Lower lobe of right lung (tissue), 2 donors: ENCODE measurements at places on chromosomes 7 and 10.

- DNase-seq: peak; percentile 74
Observed at GRCh38 chr7:130154131-130154500, 51.1 kb downstream of the TMEM209 start.

DNA sequence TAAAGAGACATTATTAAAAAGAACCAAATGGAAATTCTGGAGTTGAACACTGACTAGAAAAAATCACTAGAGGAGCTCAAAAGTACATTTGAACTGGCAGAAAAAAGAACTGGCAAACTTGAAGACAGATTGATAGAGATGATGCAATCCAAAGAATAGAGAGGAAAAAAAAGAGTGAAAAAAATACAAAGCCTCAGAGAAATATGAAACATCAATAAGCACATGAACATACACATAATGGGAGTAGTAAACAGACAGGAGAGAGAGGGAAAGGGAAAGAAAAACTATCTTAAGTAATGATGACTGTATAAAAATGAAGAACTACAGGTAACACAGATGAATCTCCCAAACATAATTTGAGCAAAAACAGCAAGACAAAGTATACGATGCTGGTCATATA is 61.1 kb downstream of the CNOT4 start:
- DNase-seq: no peak

GRCh38 chr10:101224910-101225823 is 4.1 kb downstream of the LBX1 start:
- DNase-seq: no peak

GRCh38 chr7:7819442-7820247 is 101.2 kb upstream of the RPA3 start:
- no peak for DNase-seq

DNA sequence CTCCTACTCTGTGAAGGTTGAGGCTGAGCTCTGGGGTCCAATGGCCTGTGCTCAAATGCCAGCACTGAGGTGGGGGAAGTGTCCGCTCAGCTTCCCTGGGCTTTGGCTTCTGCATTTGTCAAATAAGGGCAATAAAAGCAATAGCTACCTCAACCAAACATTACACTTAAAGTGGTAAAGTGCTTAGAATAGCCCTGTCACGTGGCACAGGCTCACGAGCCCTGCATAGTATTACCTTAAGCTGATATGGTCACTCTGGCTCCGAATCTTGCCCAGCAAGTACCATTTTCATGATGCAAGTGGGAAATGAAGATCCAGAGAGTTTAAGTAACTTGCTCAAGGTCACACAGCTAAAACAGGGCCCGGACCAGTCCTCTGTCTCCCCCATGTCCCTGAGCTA is 451.1 kb upstream of the ZMIZ1 start:
- DNase-seq: no peak

- DNase-seq: no peak
Observed at GRCh38 chr7:40058636-40059035, 75.8 kb downstream of the MPLKIP start.

DNA sequence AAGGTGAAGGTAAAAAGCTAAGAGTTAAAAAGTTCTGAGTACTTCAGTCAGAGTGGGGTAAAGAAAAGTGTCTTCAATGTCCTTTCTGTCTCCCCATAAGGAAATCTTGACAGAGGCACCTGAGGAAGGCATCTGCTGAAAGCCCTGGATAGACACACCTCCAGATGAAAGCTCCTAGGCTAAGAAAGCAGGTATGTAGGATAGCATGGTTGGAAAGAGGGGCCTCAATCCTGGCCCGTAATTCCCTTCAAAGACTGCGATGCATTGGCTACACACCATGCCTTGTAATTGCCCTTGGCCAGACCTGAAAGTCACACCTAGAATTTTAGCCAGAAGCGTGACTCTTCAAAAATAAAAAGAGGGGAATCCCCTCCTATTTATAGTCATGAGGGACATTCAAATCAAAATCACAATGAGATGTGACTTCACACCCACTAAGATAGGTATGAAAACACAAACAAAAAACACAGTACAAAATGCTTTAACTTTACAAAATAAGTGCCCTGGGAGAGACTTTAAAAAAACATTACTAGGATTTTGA is 809.7 kb downstream of the IPMK start:
- DNase-seq: no peak

- DNase-seq: no peak
Observed at GRCh38 chr7:157527686-157528085, 190.9 kb downstream of the DNAJB6 start.

DNA sequence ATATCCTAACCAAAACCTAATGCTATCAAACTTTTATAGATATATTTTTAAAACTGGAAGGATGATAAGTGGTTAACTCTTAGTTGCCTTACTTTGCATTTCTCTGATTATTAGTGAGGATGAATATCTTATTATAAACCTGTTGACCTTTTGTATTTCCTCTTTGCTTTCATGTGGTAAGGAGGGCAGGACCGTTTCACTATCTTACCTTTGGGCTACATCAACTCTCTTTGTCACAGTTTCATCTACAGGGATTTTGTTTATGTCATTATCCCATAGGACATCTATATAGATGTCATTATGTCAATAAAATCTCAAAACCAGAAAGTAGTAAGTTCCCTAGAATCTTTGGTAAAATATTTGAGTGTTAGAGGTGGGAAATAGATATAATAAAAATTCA is 219.3 kb downstream of the THSD7A start:
- no peak for DNase-seq

DNA sequence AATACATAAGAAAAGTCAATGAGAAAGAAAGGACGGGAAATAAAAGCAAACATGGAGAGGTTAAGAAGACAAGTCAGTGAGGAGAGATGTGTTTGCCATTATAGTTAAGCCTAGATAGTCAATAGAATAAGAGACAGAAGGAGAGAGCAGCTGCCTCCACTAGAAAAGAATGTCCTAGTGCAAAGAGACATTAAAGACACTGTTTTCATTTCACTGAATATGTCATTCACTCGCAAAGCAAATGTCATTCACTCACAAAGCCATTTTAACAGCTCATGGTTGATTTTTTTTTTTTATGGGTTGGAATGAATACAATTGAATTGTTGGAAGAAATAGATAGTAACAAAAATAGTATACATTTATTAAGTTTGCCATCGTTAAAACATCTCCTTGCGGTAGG is 1007.6 kb downstream of the DNAJB9 start:
- no peak for DNase-seq

GRCh38 chr7:3494947-3495346 is 193.9 kb downstream of the SDK1 start:
- DNase-seq: no peak

GRCh38 chr7:76997381-76998284 is 34.5 kb downstream of the SPDYE17 start:
- no peak for DNase-seq

GRCh38 chr7:28474282-28474638 is 61.9 kb downstream of the CREB5 start:
- no peak for DNase-seq

GRCh38 chr10:77554996-77555397 is 82.6 kb downstream of the KCNMA1 start:
- DNase-seq: peak; percentile 84

GRCh38 chr10:5589661-5590511 is 65.1 kb downstream of the CALML3 start:
- DNase-seq: peak; percentile 13

DNA sequence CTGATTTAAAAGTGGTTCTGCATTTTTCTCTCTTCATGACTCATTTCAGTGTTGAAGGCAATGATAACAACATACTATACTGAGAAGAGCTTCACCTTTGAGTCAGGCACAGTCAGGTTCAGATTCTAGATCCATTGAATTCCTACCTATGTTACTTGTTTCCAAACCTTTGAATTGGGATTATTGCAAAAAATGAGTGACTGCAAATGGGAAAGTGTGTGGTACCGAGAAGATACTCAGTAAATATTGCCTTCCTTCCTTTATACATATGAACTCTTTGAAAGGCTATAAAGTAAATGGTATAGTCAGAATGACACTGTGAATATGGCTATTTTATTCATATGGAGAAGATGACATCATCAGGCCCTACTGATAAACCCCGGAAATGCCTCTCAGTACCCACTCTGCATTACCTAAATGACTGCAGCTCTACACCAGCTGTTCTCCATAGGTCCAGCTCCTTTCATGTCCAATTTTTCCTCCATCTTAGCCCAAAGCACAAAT is 66.7 kb upstream of the FGL2 start:
- no peak for DNase-seq

DNA sequence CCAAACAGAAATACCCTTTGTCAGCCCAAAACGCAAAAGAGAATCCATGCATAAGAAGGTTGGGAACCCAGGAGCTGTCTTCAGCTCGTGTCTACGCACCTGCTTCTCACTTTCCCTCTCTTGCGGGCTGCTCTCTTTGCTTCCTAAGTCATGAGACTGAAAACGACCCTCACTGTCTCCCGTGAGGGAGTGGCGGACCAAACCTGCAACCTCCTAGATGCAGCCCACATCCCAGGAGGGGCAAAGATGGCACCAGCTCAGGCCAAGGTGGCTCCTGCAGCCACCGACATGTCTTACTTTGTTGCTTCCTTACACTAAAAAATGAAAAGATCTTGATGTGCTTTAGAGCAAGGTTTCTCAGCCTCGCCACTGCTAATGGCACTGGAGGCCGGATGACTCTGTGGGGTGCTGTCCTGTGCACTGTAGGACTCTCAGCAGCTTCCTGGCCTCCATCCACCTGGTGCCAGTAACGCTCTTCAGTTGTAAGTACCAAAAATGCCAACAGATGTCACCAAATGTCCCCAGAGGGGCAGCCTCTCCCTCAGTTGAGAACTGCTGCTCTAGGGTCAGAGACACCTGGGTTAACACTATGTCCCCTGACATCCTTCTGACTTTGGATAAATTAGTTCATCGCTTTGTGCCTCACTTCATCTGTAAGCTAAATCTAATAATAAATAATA is 179.8 kb upstream of the PFKP start:
- DNase-seq: no peak

- peak; percentile 39 for DNase-seq
Observed at GRCh38 chr7:93574646-93575554, at the start of gene CALCR. CALCR (minus strand) TSS chr7:93574724; CDS start chr7:93486981, 87,743 bp downstream.

GRCh38 chr7:151817315-151817690 is 59.6 kb downstream of the PRKAG2 start:
- peak; percentile 26 for DNase-seq

DNA sequence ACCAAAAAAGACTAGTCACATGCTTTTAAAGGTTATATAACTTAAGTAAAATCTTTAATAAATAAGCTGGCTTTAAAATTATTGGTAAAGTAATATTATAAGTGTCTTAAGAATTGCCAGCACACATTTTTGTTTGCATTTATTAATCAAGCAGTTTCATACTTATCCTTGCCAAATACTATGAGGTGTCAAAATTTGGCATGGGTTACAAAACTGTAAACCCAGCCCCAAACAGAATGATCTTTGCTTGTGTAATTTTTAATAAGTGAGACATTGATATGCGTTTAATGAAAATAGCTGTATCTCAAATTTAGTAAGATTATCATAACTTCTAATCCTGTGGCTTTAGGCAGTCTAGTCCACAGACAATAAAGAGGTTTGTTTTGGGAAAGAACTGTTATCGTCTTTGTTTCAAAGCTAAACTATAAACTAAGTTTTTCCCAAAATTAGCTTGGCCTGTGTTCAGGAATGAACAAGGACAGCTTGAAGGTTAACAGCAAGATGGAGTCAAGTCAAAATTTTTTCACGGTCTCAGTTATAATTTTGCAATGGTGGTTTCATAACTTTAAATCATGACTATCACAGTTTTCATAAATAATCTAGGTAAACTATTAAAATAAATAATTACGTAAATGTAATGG is 72.8 kb downstream of the ST8SIA6 start:
- no peak for DNase-seq

- DNase-seq: no peak
Observed at GRCh38 chr7:120373174-120373573, 100.2 kb downstream of the KCND2 start.

- DNase-seq: no peak
Observed at GRCh38 chr10:1661416-1661815, 75.9 kb downstream of the ADARB2 start.

GRCh38 chr10:52883996-52884871 is 111.7 kb upstream of the MBL2 start:
- DNase-seq: no peak

DNA sequence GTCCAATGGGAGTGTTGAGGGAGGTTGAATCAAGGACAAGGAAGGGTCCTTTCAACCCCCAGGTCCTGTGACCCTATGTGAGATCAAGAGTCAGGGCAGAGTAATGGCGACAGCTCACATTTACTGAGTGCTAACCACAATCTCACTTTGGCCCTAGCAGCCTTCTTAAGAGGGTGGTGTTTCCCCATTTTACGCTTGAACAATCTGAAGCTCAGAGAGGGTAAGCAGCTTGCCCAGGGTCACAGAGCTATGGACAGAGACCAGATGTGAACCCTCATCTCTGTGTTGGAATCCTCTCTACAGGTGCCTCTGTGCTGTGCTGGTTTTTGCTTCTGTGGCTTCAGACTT is 102.0 kb downstream of the GRK5 start:
- peak; percentile 3 for DNase-seq

DNA sequence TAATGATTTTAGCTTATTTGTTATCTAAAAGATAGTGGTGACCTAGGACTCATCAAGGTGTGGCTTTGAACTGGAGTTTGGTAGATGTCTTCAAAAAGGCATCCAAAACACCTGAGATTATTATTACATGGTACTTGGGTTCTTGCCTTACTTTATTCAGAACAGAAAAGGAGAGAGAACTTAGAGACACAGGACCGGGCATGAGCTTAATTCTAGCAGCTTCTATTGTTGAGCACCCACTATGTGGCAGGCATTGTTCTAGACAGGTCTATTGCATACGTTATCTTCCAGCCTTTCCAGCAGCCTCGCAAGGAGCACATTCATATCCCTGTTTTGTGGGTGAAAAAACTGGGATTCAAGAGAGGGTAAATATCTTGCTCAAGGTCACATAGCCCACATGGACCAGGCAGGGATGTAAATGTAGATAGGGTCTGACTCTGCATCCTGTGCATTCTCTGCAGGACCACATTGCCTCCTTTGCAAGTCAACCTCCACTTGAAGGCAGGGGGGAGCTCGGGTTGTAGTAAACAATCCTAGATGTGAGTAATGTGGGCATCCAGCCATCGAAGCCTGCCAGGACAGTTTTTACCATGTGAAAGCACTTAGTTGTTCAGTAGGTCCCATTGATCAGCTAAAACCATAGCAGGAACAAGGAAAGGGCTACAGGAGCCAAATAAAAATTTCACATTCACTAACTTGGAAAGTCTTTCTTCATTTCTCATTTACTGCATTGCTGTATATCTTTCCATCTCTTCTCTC is 551.4 kb downstream of the LRMDA start:
- DNase-seq: no peak

DNA sequence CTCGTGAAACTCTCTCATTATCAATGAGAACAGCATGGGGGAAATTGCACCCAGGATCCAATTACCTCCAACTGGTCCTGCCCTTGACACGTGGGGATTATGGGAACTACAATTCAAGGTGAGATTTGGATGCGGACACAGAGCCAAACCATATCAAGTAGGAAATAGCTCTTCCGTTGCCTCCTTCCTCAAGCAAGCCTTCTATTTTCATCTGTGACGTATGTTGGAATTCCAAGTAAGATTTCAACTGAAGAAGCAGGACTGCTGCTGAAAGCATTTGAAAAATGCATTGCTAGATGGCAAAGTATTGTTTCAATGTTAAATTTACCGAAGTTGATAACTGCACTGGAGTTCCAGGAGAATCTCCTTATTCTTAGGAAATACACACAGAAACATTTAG is 178.1 kb upstream of the GALNT17 start:
- no peak for DNase-seq
